ENCODE measurements at places on chromosomes 16 and 17. TPM values are rescaled to one million over a fixed set of nuclear protein-coding genes. Genes with fewer than 3 reads are reported as not detected.
A peak's percentile ranks its signal among the peaks of the same experiment; 100 is the strongest.

DNA sequence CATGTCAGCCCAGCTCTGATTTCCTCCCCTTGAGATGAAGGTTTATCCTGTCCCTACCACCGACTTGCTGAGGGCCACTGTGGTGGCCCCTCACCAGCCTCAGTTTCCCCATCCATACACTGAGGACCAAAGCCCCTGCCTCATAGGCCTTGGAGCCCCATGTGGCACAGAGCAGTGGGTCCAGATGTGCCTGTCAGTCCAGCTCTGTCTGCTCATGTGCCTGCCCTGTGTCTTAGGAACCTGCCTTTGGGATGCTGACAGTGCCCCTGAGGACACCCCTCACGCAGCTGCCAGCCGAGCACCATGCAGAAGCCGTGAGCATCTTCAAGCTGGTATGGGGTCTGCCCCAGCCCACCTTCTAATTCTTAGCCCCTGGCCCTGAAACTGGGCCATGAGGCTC is 35.7 kb downstream of the MYO15A start:
- no peak for DNase-seq

The SERPINF2 gene
- total RNA-seq, result under 0.01 TPM

- DNase-seq, result peak; percentile 32
Measured at GRCh38 chr17:17871913-17872312, 35.1 kb upstream of the SREBF1 start.

The OTOP3 gene
- total RNA-seq, result not detected

DNA sequence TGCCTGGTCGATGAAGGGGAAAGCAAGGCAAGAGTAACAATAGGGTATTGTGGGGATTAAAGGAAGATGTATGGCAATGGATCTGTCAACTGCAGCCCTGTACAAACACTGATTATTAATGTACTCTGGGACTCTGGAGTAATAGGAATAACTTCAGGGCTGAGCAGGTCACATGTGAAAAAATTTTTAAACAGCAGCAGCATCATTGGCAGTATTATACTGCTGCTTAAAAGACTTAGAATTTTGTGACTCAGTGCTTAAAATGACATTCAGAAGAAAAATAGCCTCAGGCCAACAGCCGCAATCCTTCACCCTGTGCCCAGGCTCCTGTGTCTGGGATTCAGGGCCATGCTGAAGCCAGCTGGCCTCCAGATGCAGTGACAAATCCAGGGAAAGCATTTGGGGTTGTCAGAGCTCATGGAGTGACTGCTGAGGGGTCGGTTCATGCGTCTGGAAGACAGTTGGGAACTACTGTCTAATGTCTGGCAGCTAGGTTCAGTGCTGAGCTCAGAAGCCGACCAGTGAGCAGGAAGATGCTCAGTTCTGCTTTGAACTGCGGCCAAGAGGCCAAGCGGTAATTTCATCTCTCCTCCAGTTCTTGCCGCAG is 22.2 kb downstream of the TEX2 start:
- peak; percentile 74 for DNase-seq

The ITGAX gene
- total RNA-seq, result under 0.01 TPM

The PRRT2 gene
- under 0.01 TPM for total RNA-seq

All from lung microvascular endothelial cell (primary cell).